H7 (cell line): ENCODE measurements at places on chromosomes 13 and 19. TPM values are rescaled to one million over a fixed set of nuclear protein-coding genes. Genes with fewer than 3 reads are reported as not detected.

DNA sequence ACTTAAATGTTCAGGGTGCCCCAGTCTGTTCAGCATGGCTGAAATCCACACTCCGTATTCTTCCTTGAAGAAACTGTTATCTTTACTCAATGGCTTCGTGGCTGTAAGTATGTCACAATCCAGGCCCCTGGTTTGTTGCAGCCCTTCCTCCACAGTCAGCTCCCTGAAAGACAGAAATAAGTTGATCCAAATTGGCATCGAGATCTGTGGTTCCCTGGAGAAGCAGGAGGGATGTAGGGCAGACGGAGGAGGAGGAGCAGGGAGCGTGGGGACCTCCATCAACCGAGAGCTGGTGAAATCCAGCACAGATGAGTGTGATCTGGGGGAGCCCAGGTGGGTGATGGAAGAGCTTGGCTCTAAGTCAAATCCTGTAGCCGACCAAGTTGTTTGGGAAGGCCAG lies 304 bp downstream of the TSPAN16 start:
- no peak for DNase-seq

DNA sequence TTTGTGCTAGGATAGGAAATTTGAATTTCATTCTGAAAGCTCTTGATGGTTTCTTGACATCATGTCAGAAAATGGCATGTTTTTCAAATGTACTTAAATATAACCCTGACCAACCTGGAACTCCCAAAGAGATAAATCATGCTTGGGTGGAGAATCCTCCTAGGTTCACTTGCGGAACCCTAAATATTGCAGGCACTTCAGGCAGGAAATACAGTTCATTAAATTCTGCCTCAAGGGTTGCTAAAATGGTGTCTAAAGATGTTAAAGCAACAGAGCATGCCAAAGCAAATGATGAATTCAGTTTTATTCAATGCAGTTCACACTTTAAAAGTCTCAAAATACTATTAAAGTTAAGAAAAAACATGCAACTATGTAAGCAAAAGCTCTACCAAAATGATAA lies 415.9 kb downstream of the SLITRK6 start:
- DNase-seq: no peak

DNA sequence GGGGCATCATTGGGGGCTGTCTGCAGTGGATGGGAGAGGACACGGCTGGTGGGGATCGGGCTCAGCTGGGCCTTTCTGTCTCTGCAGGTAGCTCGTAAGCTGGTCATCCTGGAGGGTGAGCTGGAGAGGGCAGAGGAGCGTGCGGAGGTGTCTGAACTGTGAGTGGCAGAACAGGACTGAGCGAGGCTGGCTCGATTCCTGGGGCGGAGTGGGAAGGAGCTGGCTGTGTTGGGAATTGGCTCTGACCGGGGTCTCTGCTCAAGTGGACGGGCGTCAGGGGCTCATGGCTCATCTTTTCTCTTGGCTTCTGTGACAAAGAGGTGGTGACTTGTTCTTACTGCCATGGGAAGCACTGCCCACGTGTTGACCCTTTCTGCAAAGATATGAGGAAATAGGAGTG lies 11.6 kb downstream of the TPM4 start:
- DNase-seq: no peak

DNA sequence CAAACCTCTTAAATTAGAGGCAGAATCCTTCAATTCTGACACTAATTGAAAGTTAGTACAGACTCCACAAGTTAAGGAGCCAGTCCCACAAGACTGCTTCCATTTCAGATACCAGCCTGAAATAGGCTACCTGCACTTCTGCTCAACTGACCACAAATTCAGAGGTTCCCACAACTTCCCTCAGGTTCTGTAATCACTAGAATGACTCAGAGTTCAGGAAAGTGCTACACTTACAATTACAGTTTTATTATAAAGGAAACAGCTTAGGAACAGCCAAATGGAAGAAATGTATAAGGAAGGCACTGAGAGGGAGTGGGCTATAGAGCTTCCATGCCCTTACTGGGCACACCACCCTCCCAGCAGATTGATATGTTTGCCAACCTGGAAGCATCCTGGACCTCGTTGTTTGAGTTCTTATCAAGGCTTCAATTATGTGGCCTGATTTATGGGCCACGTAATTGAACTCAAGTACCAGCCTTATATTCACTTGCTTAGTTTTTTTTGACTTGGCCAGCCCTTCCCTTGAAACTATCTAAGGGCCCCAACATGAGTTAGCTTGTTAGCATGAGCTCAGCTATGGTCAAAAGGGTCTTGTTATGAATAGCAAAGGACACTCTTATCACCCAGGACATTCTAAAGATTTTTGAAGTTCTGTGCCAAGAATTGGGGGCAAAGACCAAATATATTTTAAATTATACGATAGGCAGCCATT lies 25.9 kb downstream of the NBEA start:
- no peak for DNase-seq

- no peak for DNase-seq
These were observed 422.9 kb downstream of the KCTD12 start for GRCh38 chr13:76463314-76463713.

DNA sequence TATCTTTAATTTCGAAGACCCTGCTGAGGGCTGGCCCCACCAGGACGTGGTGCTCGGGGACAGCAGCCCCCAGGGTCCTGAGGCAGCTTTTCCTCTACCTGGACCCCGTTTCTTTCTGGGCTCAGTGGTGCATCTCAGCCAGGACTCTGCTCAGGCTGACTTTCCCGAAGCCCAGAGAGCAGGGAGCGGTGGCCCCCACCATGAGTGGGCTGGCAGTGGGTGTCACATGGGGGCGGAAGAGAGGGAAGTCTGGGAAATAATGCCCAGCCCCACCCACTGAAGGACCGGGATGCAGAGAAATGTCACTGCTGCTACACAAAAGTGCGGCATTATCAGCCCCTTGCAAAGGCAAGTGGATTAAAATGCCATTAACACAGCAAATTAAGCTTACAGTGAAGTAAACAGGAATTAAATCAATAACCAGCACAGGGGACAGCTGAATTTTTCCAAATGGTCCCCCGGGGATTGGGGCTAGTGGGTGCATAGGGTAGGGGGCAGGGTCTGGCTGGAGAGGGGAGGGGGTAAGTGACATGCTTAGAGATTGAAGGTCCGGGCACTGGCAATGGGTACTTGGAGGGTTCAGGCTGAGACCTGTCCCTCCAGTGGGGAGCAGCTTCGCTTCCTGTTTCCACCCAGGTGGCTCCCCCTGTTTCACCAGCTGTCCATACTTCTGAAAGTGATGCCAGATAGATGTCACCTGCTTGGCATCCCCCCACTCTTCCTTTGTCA lies 177.3 kb downstream of the URI1 start:
- no peak for DNase-seq

GRCh38 chr13:40624986-40625385 lies 41.5 kb downstream of the FOXO1 start:
- no peak for DNase-seq

GRCh38 chr19:19420570-19421298 lies 15.3 kb downstream of the GATAD2A start:
- DNase-seq: no peak

C19orf67 gene
- 0.94 and 1.3 TPM in 2 replicates for total RNA-seq

SPRED3 gene
- 1.6 and 4.2 TPM in 2 replicates for total RNA-seq
